ENCODE measurements at places on chromosomes 16 and 17.

DNA sequence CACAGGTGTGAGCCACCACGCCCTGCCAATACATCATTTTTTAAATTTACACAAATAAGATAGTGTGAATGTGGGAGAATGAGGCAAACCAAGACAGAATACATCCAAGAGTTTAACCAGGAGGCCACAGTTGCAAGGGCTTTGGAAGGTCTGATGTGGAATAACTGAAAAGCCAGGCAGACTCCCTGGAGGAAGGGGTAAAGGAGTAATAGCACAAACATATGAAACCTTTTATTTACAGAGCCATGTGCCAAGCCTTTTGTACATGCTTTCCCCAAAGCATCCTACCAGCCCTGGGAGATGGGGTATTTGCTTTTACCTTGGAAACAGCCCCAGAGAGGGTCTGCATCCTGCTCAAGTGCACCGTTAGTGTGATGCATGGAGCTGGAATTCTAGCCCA, 4.7 kb downstream of the ADGRG3 start:
- H3K4me3 ChIP-seq, result no peak overlapping the region
- no peak overlapping the region for H3K27ac ChIP-seq
- H3K36me3 ChIP-seq, result no peaks in the 10 kb centered on the region
- H3K27me3 ChIP-seq, result peaks cover 5% of the 10 kb centered on the region

GRCh38 chr17:57086069-57086930, 1.3 kb downstream of the AKAP1 start:
- H3K4me3 ChIP-seq, result peak overlapping the region; percentile 84
- peaks cover 77% of the 10 kb centered on the region for H3K4me1 ChIP-seq

GRCh38 chr16:11721781-11722467, 20.7 kb downstream of the TXNDC11 start:
- peaks cover 48% of the 10 kb centered on the region for H3K36me3 ChIP-seq
- no peak for DNase-seq
- H3K4me3 ChIP-seq, result no peak overlapping the region
- H3K27me3 ChIP-seq, result peaks cover 4% of the 10 kb centered on the region

GRCh38 chr17:81952792-81953228, 5.8 kb upstream of the MYADML2 start:
- no peaks in the 10 kb centered on the region for H3K36me3 ChIP-seq
- DNase-seq, result no peak
- no peak overlapping the region for H3K27ac ChIP-seq
- H3K4me1 ChIP-seq, result peaks cover 10% of the 10 kb centered on the region
- no peak overlapping the region for H3K4me3 ChIP-seq

GRCh38 chr17:48037036-48037837, at the start of gene COPZ2:
COPZ2 (minus strand) TSS chr17:48037797; CDS start chr17:48037777, 20 bp downstream.
- no peaks in the 10 kb centered on the region for H3K36me3 ChIP-seq
- peak; percentile 68 for DNase-seq
- no peak within 1 kb of the TSS for H3K27ac ChIP-seq
- H3K4me3 ChIP-seq, result peak within 1 kb of the TSS; percentile 84
- H3K4me1 ChIP-seq, result peaks cover 17% of the 10 kb centered on the region

GRCh38 chr17:62629556-62630364, 2.3 kb downstream of the MRC2 start:
- peak overlapping the region; percentile 97 for H3K4me3 ChIP-seq
- H3K27me3 ChIP-seq, result peaks cover under 1% of the 10 kb centered on the region
- H3K36me3 ChIP-seq, result peaks cover 13% of the 10 kb centered on the region
- H3K27ac ChIP-seq, result peak overlapping the region; percentile 87

DNA sequence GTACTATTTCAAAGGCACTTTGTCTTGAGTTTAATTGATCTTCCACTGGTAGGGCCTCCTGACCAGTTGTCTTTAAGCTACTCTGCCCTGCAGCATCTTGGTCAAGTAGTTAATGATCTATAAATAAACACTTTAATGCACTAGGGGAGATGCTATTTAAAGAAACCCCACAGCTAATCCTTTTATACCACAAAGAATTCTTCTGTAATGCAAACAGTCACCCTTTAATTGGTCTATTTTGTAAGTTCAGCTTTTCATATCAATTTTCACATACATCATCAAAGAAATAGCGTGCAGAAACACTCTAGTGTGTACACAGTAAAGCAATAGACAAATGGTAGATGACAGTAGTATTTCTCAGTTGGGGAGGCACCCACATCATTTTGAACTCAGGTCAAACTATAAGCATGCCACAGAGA, 70.3 kb downstream of the PMP22 start:
- peaks cover 7% of the 10 kb centered on the region for H3K27me3 ChIP-seq
- no peak for DNase-seq
- no peaks in the 10 kb centered on the region for H3K4me1 ChIP-seq

- H3K27me3 ChIP-seq, result peaks cover 32% of the 10 kb centered on the region
- H3K36me3 ChIP-seq, result no peaks in the 10 kb centered on the region
- H3K4me3 ChIP-seq, result no peak overlapping the region
- no peaks in the 10 kb centered on the region for H3K4me1 ChIP-seq
- no peak for DNase-seq
These were observed 25.5 kb upstream of the SDK2 start for GRCh38 chr17:73669771-73670170.

DNA sequence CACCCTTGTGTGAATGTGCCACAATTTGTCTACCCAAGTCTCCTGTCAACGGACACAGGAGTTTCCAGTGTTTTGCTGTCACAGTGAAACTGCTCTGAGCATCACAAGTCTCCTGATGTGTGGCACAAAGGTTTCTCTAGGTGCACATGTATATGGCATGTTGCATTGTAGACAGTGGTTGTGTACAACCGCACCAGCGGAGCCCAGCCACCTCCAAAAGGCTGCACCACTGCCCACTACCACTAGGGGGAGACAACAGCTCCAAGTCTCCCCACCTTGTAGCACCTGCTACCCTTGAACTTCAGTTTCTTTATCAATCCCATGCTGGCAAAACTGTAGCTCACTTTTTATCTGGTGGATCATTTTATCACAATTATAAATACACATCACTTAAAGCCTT, 95.5 kb upstream of the ZNF469 start:
- H3K27ac ChIP-seq, result no peak overlapping the region
- DNase-seq, result no peak
- peaks cover 10% of the 10 kb centered on the region for H3K27me3 ChIP-seq
- no peak overlapping the region for H3K4me3 ChIP-seq
- no peaks in the 10 kb centered on the region for H3K4me1 ChIP-seq

- H3K27ac ChIP-seq, result no peak overlapping the region
- H3K27me3 ChIP-seq, result no peaks in the 10 kb centered on the region
- peaks cover 24% of the 10 kb centered on the region for H3K4me1 ChIP-seq
- peaks cover 31% of the 10 kb centered on the region for H3K36me3 ChIP-seq
These were observed 7.7 kb upstream of the SLC38A8 start for GRCh38 chr16:84050316-84050715.

DNA sequence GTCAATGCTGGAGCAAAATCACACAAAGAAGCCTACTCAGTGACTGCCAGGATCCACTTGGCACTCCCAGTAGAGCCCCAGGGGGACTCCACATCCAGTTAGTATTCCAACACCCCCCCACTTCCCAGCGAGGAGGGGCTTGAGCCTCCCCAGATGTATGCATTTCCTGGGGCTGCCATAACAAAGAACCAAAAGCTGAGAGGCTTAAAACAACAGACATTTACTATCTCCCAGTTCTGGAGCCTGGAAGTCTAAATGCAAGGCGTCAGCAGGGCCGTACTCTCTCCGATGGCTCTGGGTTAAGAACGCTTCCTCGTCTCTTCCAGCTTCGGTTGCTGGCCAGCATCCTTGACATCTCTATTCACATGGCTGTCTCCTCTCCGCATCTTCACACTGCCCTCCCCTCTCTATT, 23.0 kb upstream of the GNA13 start:
- DNase-seq, result no peak
- H3K36me3 ChIP-seq, result no peaks in the 10 kb centered on the region
- peaks cover 36% of the 10 kb centered on the region for H3K4me1 ChIP-seq
- H3K4me3 ChIP-seq, result peak overlapping the region; percentile 23
- peaks cover 21% of the 10 kb centered on the region for H3K27me3 ChIP-seq

GRCh38 chr16:69535123-69536050, 30.4 kb upstream of the NFAT5 start:
- H3K36me3 ChIP-seq, result no peaks in the 10 kb centered on the region
- peaks cover 31% of the 10 kb centered on the region for H3K4me1 ChIP-seq
- no peak overlapping the region for H3K4me3 ChIP-seq
- no peak for DNase-seq

DNA sequence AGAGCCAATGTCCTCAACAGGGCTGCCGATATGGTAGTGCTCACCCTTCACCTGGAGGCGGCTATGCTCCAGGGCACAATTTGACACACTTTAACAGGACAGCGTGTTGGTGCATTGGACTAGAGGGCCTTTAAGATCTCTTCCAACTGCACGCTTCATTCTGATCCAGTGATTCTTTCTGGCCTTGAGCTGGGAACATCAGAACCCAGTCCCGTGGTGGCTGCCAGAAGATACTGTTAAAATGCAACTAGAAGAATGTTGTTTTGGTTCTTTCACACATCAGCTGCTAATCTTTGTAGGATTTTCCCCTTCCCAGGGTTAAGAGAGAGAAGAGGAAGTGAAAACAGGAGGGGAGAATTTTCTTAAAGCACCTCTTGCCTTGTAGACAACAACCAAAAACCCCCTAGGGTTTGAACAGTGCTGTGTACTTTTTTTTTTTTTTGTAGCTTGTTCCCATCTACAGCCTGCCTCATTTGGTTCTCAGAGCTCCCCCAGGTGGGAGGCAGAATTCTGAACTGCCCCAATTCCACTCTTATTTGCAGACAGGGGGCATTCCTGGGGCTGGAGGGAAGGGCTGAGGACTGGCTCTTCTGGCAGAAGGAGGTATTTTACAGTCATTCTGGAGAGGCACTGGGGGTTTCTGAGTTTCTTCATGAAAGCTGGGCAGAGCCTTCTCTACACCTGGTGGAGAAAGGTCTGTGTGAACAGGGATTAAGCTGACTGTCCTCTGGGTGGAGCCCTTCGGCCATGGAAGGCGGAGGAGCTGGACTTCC, 32.4 kb downstream of the SMARCE1 start:
- no peak overlapping the region for H3K27ac ChIP-seq
- H3K36me3 ChIP-seq, result no peaks in the 10 kb centered on the region
- H3K4me1 ChIP-seq, result peaks cover 12% of the 10 kb centered on the region
- H3K27me3 ChIP-seq, result peaks cover 47% of the 10 kb centered on the region

DNA sequence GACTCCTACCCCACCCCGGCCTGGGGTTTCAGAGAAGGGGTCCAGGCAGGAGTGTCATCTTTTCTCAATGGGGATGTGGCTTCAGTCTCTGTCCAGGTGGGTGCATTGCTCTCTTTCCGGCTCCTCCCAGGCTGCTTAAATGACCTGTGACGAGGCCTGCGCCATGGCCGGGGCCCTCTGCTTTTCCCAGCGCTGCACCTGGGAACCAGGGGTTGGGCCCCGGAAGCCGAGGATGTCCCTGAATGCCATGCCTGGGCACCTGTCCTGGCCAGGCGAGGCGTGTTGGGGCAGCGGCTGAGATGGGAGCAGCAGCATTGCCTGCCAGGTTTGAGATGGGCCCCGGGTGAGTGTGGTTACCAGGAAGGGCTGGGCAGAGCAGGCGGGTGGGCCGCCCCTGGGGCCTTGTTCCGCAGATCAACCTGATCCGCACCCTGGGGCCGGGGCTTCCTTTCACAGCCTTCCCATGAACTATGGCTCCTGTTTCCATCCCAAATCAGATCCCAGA, 147.4 kb downstream of the SEC14L1 start:
- H3K27me3 ChIP-seq, result peaks cover 22% of the 10 kb centered on the region
- peak overlapping the region; percentile 94 for H3K27ac ChIP-seq
- peaks cover 50% of the 10 kb centered on the region for H3K4me1 ChIP-seq
- peak overlapping the region; percentile 67 for H3K4me3 ChIP-seq
- peaks cover 6% of the 10 kb centered on the region for H3K36me3 ChIP-seq
- DNase-seq, result no peak

GRCh38 chr16:73951481-73951880, 345.1 kb upstream of the PSMD7 start:
- H3K36me3 ChIP-seq, result no peaks in the 10 kb centered on the region
- peaks cover 7% of the 10 kb centered on the region for H3K4me1 ChIP-seq
- DNase-seq, result no peak

- peaks cover 60% of the 10 kb centered on the region for H3K27me3 ChIP-seq
- H3K4me1 ChIP-seq, result peaks cover 41% of the 10 kb centered on the region
- no peak overlapping the region for H3K4me3 ChIP-seq
- no peak for DNase-seq
- no peak overlapping the region for H3K27ac ChIP-seq
- H3K36me3 ChIP-seq, result no peaks in the 10 kb centered on the region
These were observed 83.9 kb upstream of the IRX3 start for GRCh38 chr16:54370278-54371040.

GRCh38 chr17:62671553-62671952, 44.1 kb downstream of the MRC2 start:
- no peak for DNase-seq
- peaks cover 4% of the 10 kb centered on the region for H3K27me3 ChIP-seq
- peaks cover 31% of the 10 kb centered on the region for H3K36me3 ChIP-seq

- peaks cover 6% of the 10 kb centered on the region for H3K27me3 ChIP-seq
- no peaks in the 10 kb centered on the region for H3K36me3 ChIP-seq
- H3K27ac ChIP-seq, result no peak overlapping the region
- no peak overlapping the region for H3K4me3 ChIP-seq
- no peak for DNase-seq
- H3K4me1 ChIP-seq, result peaks cover 36% of the 10 kb centered on the region
These were observed 21.6 kb upstream of the SMPD3 start for GRCh38 chr16:68469796-68470460.

GRCh38 chr17:75773808-75774470, 8.9 kb upstream of the GALK1 start:
- peaks cover 30% of the 10 kb centered on the region for H3K36me3 ChIP-seq
- H3K27ac ChIP-seq, result no peak overlapping the region
- DNase-seq, result no peak
- peaks cover 4% of the 10 kb centered on the region for H3K27me3 ChIP-seq

DNA sequence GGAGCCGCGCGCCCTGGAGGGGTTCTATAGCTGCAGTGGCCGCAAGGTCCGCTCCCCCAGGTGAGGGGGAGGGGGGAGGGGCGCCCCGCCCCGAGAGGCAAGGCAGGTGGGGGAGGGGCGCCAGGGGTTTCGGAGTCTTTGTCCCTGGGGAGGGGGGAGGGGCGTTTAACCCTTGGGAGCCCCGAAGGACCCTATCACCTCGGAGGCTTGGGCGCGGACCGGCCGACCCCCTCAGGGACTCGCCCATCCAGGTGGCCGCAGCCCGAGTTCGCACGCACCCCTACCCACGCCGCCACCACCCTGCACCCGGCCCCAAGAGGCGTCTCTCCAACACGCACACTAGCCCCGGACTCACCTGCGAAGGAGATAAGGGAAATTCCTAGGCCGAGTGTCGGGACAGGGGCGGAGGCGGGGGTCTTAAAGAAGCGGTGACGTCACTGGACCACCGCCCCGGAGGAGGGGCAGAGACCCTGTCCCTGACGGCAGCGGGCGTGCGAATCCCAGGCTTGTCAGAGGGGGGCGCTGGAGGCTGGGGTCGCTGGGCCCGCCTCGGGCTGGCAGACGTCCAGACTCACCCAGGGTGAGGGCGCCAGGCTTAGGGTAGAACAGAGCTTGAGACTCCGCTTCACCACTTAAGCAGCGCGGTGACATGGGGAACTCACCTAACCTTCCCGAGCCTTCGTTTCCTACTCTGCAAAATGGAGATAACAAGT, at the start of gene CLDN6:
Gene CLDN6 (minus strand): TSS at position 390 of the 713 bp plus-strand sequence. CDS start 2,162 bp downstream, outside the sequence.
- DNase-seq, result peak; percentile 85
- H3K4me3 ChIP-seq, result peak within 1 kb of the TSS; percentile 86
- H3K4me1 ChIP-seq, result peaks cover 47% of the 10 kb centered on the region
- H3K27me3 ChIP-seq, result peaks cover 27% of the 10 kb centered on the region
- H3K36me3 ChIP-seq, result no peaks in the 10 kb centered on the region
- H3K27ac ChIP-seq, result no peak within 1 kb of the TSS

GRCh38 chr17:37493249-37494027, 3.7 kb downstream of the DUSP14 start:
- H3K4me1 ChIP-seq, result peaks cover 47% of the 10 kb centered on the region
- DNase-seq, result no peak
- H3K36me3 ChIP-seq, result peaks cover 5% of the 10 kb centered on the region
- H3K4me3 ChIP-seq, result no peak overlapping the region
- H3K27me3 ChIP-seq, result peaks cover 15% of the 10 kb centered on the region

Data from nephron progenitor cell (in vitro differentiated cells).